ENCODE measurements at places on chromosomes 2 and 18.

DNA sequence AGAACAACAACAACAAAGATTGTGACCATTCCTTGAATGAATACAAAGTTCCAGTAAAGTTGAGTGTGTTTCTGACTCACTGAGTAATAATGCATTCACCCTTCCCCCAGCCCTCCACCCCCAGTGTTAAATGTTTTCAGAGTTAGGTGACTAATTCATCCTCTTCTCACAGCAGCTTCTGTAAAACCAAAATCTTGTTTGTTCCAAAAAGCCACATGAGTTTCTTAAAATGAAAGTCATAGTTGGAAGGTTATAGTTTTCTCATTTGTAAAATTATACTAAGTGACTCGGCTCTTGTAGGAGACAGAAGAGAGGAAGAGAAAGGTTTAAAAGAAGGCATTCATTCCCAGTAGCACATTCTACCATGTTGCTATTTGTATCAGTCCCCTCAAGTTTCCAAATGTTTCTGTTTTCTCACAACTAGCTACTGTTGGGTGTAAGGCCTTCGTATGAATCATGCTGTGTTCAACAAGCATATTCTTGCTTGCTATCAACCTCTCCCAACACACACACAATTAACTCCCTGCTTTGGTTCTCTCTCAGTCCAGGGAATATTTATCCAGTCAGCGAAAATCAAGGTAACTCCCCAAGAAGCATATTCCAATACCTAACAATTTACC lies 75.3 kb downstream of the MBD2 start:
- no peak for DNase-seq

DNA sequence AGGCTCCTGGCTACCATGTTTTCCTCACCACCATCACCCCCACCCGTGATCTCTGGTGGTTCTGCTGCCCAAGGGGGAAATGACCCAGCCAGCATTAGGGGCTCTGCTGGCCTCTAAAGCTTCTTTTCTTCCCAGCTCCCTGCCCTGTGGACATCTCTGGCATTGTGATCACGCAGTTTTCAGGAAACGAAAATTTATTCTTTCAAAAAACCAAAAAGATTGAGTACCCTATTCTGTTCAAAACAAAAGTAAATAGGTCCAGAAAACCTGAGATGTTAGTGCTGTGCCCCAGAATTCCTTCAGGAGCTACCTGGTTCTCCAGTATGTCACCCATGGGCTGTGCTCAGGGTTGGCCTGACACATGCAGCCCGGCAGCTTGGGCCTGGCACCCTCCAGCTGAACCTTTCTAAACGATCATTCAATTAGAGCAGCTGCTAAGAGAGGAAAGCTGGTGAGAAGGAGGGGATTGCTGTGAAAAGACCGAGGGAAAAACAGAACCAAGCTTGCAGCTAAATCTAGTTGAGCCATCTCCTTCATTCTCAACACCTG lies 157.5 kb downstream of the MGAT5 start:
- DNase-seq: no peak

- DNase-seq: no peak
These were observed 467.7 kb downstream of the EPHA4 start for GRCh38 chr2:221104361-221104811.

DNA sequence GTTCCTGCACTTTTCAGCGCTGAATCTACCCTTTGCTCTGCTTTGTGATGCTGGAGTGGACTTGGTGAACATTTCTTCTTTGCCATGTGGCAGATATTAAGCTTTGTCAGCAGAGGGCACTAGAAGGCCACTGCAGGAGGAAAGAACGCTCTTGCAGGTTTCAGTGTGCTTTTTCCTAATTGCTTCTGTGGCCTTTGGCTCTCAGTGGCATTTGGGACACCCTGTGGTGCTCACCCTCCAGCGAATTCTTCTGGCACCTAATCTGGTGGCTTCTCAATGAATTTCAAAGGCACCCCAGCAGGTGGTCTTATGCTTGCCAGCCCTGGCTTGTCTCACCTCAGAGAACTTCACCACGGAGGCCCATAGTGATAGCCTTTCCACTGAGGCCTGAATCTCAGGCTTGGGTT lies 146.7 kb downstream of the MYO3B start:
- DNase-seq: no peak

GRCh38 chr2:54545702-54546450 lies 89.7 kb downstream of the SPTBN1 start:
- no peak for DNase-seq
